ENCODE measurements at places on chromosomes 2 and 18.

GRCh38 chr2:152505495-152505906 lies 170.5 kb downstream of the FMNL2 start:
- no peak for DNase-seq

- no peak for DNase-seq
Measured at GRCh38 chr2:120678926-120679325, 56.7 kb upstream of the GLI2 start.

- DNase-seq, result no peak
Measured at GRCh38 chr18:50159654-50160046, 35.3 kb downstream of the MYO5B start.

GRCh38 chr2:100615471-100615870 lies 52.7 kb downstream of the PDCL3 start:
- no peak for DNase-seq

All from NCI-H187 (cell line).